ENCODE measurements at places on chromosomes 4 and X.
A peak's percentile ranks its signal among the peaks of the same experiment; 100 is the strongest.

GRCh38 chrX:112731793-112732192, 52.1 kb upstream of the LHFPL1 start:
- no peak for DNase-seq

DNA sequence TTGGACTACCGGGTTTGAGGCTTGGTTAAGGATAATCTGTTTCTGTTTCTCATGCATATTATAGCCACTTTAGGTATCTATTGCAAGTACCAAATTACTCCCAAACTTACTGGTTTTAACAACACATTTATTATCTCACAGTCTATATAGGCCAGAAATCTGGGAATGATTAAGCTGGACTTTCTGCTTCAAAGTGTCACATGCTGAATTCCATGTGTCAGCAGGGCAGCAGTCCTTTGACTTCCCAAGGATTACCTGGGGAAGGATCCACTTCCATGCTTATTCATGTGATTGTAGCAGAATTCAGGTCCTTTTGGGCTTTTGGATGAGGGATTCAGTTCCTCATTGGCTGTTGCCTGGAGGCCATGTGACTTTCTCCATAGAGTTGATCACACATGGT, 349.0 kb upstream of the TRAM1L1 start:
- no peak for DNase-seq

GRCh38 chrX:114338870-114339269, 245.0 kb upstream of the HTR2C start:
- no peak for DNase-seq

DNA sequence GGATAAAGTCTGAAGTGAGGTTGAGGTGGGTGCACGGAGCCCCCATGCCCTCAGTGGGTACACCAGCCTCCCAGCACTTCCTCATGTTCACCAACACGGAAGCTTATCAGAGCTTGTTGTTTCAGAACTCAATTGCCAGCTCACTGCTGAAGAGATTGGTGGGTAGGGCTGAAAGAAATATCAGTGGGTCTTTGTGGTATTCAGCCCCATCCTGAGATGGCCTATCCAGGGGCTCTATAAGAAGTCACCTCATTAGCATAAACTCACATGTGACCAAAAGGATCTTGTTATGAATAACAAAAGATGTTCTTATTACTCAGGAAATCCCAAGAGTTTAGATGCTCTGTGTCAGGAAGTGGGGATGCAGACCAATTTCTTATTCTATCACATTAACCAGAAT, 177.3 kb downstream of the ARHGAP10 start:
- no peak for DNase-seq

- DNase-seq = no peak
Observed at GRCh38 chr4:95552942-95553550, 4.3 kb upstream of the UNC5C start.

GRCh38 chr4:142707401-142707800, 138.7 kb downstream of the INPP4B start:
- DNase-seq = no peak

DNA sequence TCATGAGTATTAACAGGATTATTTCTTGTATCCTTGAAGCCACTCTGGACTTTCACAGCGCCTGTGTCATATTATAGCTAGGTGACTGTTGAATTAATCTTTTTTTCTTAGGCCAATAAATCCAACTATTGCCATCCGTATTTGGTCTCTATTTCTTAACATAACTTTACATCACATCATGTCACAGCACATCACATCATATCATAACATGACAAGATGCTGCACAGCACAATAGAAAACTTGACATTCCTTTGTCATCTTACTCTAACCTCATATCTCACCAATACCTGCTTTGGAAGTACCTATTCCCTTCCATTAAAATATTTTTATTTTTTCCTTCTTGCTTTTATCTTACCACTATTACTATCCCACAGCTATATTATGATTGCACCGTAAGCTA, 1480.8 kb downstream of the TECRL start:
- no peak for DNase-seq

GRCh38 chr4:105291925-105292324, 145.2 kb downstream of the TET2 start:
- DNase-seq = no peak

DNA sequence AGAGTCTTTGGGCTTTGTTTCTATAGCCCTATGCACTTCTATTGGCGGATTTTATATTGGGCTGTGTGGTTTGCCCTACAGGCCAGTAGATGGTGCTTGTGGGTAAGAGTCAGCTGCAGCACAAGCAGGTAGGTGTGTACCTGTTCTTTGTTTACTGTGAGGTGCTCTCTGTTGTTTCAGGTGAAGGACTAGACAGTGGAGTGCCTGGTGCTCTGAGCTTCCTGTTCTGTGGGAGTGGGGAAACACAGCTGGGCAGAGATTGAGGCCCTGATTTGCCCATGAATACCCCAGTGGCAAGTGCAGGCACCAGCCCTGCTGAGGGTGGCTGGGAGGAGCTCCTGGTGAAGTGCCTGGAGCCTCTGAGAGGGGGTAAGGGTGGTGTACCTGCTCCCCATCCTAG, 26.3 kb upstream of the UCP1 start:
- DNase-seq = no peak

DNA sequence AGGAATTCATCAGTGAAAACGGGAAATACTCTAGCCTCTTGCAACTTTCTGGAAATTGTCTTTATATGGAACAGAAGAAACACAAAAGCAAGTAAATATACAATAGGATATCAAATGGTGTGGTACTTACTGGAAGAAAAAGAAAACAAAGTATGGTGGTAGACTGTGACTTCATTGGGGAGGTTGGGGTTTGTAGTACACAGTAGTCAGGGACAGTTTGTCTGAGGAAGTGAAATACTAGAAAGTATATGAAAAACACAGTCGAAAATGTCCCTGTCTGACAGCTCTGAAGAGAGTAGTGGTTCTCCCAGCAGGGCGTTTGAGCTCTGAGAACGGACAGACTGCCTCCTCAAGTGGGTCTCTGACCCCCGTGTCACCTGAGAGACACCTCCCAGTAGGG, 390.0 kb upstream of the NWD2 start:
- no peak for DNase-seq

GRCh38 chr4:163815776-163816175, 321.3 kb downstream of the TMA16 start:
- no peak for DNase-seq

GRCh38 chrX:150504397-150505182, 63.8 kb upstream of the MTM1 start:
- DNase-seq = no peak

GRCh38 chr4:78971326-78971725, 32.1 kb upstream of the PAQR3 start:
- no peak for DNase-seq

DNA sequence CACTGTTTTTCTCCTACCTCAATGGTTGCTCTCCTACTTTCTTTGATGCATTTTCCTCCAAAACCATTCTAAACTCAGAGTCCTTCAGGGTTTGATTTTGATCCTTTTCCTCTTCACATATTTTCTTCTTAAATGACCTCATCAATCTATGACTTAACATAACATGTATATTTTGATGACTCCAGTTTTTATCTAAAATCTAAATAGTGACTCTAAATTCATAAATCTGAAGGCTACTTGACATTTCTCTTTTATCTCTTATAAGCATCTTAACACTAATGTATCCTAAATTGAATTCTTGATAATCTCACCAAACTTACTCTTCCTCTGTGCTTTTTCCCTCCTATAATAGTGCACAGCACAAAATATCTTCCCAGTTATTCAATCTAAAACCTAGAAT, 4.7 kb upstream of the ARHGEF38 start:
- DNase-seq = no peak

DNA sequence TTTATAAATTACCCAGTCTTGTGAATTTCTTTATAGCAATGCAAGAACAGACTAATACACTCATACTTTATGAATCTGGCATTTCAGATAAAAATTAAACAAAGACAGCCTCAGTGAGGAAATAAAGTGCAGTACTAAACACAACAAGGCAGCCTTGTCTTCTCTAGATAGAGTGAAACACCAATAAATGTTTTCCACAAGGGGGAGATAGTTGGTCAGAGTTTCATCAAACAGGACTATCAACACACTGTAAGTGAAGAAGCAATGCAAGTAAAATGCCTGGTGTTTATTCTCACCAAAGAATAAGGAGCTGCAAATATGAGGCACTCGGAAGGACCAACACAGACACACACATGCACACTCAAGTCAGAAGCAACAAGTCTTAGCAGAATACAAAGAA, 62.8 kb downstream of the FAM9B start:
- DNase-seq = peak; percentile 4

- no peak for DNase-seq
Observed at GRCh38 chr4:117421706-117422105, 336.3 kb upstream of the TRAM1L1 start.

- no peak for DNase-seq
Observed at GRCh38 chr4:1136048-1136447, 22.7 kb upstream of the RNF212 start.

DNA sequence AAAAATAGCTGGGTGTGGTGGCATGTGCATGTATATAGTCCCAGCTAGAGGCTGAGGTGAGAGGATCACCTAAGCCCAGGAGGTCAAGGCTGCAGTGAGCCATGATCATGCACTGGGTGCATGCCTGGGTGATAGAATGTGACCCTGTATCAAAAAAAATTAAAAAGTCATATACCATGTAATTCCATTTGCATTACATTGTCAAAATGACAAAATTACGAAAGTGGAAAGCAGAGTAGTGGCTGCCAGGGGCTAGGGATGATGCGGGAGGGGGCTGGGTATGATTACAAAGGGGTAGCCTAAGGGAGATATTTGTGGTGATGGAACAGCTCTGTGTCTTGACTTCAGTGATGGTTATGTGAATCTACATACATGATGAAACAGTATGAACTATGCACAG, 97.8 kb downstream of the KDR start:
- no peak for DNase-seq

DNA sequence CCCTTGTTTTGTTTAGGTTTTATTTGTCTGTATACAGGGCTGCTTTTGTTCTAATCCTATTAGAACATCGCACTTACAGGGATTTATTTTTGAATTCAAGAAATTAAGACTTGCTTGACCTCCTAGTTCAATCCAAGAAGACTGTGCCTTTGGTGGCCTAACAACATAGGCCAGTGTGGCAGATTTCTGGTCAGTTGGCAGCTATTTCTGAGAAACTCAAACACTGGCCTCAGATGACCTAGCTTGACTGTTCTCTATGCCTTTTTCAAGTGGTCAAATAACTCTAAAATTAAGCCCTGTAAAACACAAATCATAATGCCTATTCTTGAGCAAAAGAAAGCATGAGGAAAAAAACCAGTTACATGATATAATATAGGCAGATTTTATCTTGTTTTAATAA, 89.3 kb upstream of the GPR34 start:
- no peak for DNase-seq

DNA sequence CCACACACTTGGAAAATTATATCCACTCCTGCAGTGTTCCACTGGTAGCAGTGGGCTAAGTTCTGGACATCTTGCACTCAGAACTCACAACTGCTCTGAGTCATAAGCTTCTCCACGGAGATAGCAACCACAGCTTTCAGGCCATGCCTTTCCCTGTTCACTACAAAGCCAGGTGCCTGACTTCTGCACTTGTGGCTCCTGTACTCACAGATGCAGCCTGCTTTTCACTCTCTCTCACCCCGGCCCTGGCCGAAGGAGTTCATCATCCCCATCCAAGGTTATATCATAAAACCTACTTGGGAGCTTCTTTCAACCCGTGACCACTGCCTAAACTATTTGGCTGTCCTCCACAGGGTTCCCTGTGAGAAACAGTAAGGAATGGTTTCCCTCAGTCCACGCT, 999.4 kb downstream of the GLUD2 start:
- DNase-seq = no peak

DNA sequence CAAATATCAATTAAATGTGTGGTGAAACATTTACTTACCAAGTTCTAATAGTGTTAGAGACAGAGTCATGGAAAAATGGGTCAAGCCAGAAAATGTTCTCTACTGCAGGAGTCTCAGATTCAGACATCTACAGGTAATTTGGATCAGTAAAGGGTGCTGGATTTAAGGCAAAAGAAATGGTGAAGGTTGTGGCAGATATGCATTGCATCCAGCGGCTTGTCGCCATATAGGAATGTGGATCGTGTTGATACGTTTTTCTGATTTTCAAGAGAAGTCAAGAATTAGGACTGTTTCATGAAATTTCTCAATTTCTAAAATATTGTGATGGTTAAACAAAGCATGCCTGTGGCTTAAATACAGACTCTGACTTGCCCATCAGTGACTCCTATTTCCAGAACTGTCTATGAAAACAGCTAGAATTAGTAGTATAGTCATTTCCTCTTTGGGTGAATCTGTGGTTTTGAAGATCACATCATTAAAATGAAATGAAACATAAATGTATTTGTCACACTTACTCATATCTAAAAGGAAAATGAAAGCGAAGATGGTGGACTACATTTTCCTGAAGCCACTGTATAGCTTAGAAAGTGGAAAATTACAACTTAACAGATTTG, 110.1 kb upstream of the VEGFC start:
- DNase-seq = peak; percentile 21

DNA sequence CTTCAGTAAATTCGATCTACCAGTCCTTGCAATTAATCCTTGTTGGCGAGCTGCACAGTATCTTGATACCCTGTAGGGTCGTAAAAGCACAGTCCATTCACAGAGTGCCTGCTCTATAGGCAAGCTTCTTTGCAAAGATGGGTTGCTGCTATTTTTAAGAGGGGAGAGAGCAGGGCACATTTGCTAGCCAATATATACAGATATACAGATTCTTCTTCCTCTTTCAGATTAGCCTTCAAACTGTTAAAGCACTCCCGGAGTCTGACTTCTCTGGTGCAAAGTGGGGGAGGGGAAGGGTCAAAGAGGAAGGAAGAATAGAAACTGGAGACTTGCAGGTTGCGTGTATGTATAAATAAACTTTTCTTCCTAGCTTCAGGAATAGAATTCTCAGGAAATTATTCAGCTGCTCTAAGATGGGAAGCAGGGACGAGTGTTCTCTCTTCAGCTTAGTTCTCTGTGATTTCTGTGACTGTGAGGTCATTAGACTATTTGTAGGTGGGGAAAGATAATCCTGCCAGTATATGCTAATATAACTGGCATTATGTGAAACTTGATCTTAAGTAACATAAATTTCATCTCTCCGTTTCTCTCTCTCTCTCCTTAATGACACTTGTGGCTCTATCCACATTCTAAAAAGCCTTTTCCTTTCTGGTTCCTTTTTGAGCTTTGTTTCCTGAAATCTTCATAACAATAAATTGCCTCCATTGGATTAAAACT, at the start of gene CYSLTR1:
Gene CYSLTR1 (minus strand): TSS at position 242 of the 717 bp plus-strand sequence. CDS start 53,865 bp downstream, outside the sequence.
- no peak for DNase-seq

- no peak for DNase-seq
Observed at GRCh38 chrX:3378156-3378555, 31.7 kb upstream of the MXRA5 start.

GRCh38 chrX:30308263-30309138, 689 bp downstream of the NR0B1 start:
- DNase-seq = no peak

GRCh38 chr4:40585201-40585799, 44.4 kb downstream of the RBM47 start:
- DNase-seq = no peak

- DNase-seq = no peak
Observed at GRCh38 chrX:13090027-13090338, 45.6 kb upstream of the FAM9C start.

All from kidney epithelial cell (primary cell).